ENCODE measurements at places on chromosomes 2 and 18.

DNA sequence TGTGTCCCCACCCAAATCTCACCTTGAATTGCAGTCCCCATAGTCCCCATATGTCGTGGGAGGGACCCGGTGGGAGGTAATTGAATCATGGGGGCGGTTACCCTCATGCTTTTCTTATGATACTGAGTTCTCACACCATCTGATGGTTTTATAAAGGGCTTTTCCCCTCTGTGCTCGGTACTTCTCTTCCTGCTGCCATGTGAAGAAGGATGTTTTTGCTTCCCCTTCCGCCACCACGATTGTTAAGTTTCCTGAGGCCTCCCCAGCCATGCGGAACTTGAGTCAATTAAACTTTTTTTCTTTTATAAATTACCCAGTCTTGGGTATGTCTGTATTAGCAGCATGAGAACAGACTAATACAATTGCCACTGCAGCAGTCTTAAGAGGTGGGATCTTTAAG, 134.9 kb downstream of the LTBP1 start:
- DNase-seq, result no peak

DNA sequence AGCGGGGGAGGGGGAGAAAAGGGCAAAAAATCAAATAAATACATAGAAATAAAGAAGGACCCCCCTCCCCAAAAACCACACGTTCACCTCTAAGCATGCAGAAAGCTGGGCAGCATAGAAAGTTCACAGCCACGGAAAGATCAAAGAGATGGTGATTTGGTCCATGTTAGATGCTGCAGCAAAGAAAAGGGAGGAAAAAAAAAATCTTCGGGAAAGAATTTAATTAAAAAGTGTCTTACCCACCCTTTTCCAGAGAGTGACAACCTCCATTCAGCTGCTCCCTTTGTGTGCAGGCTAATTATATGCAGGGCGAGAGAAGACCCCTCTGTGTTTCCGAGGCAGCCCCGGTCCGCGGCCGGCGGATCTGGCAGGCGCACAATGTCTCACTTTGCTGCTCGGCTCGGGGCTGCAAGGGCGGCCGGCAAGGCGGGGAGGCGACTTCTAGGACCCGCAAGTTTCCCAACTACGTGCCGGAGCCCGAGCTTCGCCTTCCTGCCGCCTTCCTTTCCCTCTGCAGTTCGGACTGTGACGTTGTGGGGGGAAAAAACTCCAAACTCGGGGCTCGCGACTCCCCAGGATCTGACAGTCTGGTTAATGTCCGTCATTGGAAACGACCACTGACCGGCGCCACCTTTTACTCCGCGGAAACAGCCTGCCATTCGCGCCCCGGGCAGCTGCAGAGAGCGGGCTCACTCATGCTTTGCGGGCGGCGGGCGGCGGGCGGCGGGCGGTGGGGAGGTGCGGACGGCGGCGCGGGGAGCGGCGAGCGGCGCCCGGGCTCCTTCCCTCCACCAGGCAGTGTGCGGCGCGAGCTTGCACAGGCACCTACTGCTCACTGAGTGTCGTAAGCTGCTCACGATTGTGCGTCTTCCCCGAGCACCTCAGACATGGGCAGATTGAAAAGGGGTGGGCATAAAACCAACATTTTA, at the start of gene LRRTM1:
TSS of gene LRRTM1 (minus strand) at position 844 of the 929 bp plus-strand sequence. CDS start 933 bp downstream, outside the sequence.
- DNase-seq, result no peak

GRCh38 chr18:79485788-79486355, 90.1 kb downstream of the NFATC1 start:
- no peak for DNase-seq

DNA sequence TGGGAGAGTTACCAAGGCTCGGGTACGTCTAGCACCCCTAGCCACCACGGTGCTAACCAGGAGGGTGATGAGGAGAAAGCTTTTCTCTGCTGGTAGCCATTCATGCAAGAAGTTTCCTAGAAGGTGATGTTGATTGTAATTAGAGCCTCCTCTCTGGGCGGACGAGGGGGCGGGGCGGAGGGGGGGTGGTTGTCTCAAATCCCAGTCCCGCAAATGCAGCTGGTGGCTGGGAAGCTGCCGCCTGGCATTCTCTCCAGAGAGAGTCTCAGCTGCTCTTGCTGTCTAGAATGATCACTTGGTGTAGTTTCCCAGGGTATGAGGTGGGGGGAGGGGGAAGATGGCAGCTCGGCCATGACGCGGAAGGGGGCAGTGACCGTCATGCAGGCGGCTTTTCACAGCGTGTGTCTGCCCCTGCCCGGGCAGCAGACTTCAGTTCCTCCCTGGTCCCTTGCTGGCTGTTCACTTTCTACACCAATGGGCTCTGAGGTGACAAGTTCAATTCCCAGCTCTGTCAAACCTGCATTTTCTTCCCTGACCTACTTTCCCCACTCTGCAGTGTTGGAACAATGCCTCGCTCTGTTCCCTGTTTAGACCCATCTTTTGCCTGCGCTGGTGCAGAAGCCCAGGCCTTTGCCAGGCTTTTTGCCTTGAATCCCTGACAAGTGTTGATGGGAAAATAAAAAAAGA, 61.5 kb upstream of the KLF7 start:
- DNase-seq, result no peak

DNA sequence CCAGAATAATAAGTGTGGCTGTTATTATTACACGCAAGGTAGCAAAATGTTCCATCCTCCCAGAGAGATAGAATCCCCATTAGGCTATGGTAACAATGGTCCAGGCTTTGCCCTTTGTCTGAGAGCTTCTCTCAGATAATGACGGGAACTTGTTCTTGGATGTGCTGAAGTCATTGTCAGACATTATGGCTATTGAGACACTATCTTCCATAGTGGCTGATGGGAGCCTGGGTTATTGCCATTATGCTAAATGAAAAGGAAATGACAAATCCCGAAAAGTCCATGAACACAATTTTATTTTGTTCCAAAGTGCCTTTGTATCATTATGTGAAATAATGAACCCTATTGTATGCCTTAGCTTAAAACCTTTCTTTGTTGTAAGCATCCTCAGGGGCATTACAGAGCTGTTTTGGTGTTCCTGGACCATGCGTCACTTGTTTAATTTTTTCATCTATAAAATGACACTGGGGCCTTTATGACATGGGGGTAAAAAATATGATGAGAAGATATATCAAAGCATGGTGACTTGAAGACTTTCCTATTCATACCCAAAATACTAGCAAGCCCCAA, 218.5 kb downstream of the KCNS3 start:
- no peak for DNase-seq

GRCh38 chr18:45137087-45137419, 456.4 kb downstream of the SETBP1 start:
- no peak for DNase-seq

GRCh38 chr2:208386541-208386940, 20.1 kb upstream of the PTH2R start:
- DNase-seq, result no peak

DNA sequence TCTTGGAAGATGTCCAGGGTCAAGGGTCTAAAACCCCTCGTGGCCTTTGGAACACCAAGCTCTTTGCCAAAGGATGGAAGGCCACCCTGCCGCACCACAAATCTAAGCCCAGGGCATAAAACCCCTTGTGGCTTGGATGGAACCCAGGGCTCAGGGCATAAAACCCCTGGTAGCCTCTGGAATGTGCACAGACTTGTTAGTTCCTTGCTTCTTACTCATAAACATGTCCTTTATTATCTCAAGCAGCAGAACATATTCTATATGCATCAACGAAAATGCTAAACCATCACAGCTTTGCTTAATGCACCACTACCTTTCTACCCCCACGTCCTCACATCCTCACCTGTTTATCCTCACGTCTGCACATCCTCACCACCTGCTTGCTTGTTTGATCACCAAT, 998.0 kb downstream of the DSC3 start:
- no peak for DNase-seq

DNA sequence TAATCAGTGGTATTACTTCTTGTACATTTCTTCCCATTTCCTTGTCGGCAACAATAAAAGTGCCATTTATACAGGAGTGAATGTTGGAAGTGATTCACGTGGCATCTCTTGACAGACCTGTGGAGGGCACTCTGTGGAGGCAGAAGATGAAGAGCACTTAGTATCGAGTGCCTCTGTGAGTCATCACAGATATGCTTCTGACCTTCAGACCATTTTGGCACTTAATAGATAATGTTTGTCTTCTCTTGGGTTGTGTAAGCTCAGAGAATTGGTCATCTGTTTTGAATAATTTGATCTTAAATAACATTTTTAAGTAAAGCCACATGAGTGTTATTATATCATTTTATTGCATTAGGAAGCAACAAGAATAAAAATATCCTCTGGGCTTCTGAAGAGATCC, 305.5 kb downstream of the PTPRM start:
- no peak for DNase-seq

- no peak for DNase-seq
These were observed 26.0 kb upstream of the TMEM214 start for GRCh38 chr2:27006602-27007415.

DNA sequence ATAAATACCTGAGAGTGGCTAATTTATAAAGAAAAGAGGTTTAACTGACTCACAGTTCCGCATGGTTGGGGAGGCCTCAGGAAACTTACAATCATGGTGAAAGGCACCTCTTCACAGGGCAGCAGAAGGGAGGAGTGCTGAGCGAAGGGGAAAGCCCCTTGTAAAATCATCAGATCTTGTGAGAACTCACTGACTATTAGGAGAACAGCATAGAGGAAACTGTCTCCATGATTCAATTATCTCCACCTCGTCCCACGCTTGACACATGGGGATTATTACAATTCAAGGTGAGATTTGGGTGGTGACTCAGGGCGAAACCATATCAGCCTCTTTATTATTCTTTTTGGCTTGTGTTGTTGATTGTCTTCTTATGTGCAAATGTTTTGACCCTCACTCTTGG, 76.2 kb downstream of the WDR7 start:
- no peak for DNase-seq

- no peak for DNase-seq
These were observed 156.7 kb downstream of the EVA1A start for GRCh38 chr2:75403991-75404428.

DNA sequence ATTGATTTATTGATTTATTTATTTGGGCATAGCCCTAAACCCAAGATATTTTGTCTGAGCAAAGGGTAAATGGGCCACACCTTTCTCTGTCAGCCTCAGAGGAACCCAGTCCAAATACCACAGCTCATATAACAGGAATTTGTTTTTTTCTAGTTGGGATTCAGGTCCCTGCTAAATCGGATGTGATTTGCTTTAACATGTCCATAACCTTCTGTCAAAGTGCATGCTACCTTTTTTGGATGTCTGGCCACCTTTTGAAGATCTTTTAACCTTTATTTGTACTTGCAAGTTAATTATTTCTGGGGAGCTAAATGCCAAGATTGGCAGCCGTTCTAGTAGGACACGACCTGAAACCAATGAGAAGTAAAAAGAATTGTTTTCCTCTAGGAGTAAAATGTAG, 303.2 kb upstream of the UBE2E3 start:
- DNase-seq, result no peak

- DNase-seq, result no peak
These were observed 50.5 kb upstream of the SULT1C3 start for GRCh38 chr2:108189316-108189715.

GRCh38 chr2:239395524-239395923, 5.3 kb downstream of the HDAC4 start:
- DNase-seq, result no peak

- DNase-seq, result no peak
These were observed 30.0 kb downstream of the CFAP221 start for GRCh38 chr2:119574108-119574815.

DNA sequence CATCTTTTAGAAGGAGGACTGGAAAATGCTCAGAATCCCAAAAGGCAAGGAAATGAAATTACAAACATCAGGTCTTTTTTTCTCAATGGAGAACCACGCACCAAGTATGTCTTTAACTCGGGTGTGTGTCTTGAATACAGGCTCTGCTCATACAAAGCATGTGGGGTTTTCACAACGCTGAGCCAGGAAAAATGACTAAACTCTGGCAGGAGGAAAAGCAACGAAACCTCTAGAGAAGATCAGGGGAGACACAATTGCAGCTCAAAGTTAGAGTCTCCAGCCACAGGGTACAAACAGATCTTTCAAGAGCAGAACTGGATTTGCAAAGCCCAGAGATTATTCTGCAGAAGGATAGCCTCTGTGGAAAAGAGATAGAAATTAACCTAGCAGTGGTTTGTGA, 42.8 kb upstream of the TPO start:
- no peak for DNase-seq

GRCh38 chr2:2974982-2975381, 402.6 kb downstream of the EIPR1 start:
- DNase-seq, result no peak

GRCh38 chr2:239298116-239298804, 102.6 kb downstream of the HDAC4 start:
- DNase-seq, result peak; percentile 56

- DNase-seq, result no peak
These were observed 62.3 kb upstream of the MCFD2 start for GRCh38 chr2:46977899-46978298.

- no peak for DNase-seq
These were observed 26.5 kb upstream of the RFX8 start for GRCh38 chr2:101501443-101501842.

GRCh38 chr2:11646530-11646929, 23.5 kb downstream of the NTSR2 start:
- DNase-seq, result no peak

DNA sequence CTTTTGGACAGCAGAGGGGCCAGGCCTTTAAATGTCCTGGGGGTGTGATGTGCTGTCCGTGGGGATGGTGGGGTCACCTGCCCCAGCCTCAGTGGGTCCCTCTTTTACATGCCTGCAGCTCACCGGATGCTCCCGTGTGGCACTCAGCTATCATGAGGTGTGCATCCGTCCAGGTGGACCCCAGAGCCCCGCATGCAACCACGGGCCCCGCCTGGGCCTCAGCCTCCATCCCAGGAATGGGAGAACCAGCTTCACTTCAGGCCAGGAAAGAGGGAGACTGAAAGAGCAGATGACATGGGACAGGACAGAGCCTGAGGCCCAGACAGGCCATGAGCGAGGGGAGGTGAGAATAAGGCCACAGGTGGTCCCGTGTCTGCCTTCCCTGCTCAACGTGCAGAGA, 37.5 kb downstream of the RAMP1 start:
- no peak for DNase-seq

- no peak for DNase-seq
These were observed 13.1 kb upstream of the LRATD1 start for GRCh38 chr2:14619441-14619840.

- DNase-seq, result no peak
These were observed 991.5 kb upstream of the FANCL start for GRCh38 chr2:59232394-59233165.

- DNase-seq, result no peak
These were observed 88.3 kb upstream of the KCNH7 start for GRCh38 chr2:162926907-162927306.

DNA sequence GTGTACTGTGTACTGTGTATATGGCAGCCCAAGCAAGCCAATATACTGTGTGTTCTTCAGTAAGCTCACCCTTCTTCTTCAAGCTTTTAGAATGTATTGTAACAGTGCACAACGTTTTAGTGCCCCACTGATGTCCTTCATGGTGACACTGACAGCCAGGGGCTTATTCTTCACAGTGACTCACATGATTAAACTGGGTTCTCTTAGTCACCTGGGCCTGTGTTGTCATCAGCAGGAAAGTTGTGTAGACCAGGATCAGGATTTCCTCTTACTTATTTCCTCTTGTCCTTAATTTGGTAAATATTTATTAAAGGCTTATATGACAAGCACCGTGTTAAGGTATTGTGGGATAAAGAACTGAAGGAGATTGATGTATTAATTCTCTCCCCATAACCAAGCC, 67.9 kb upstream of the THOC1 start:
- DNase-seq, result no peak

- DNase-seq, result no peak
These were observed at the start of gene B3GNT7 for GRCh38 chr2:231395188-231396057. Gene B3GNT7, plus strand, starts transcription at chr2:231395710. Its CDS starts 94 bp downstream, at chr2:231395804.
